Naive thymus-derived CD8-positive, alpha-beta T cell (primary cell): ENCODE measurements at places on chromosomes 11 and 22. TPM values are rescaled to one million over a fixed set of nuclear protein-coding genes. Genes with fewer than 3 reads are reported as not detected.

GRCh38 chr11:12198251-12199222 lies 88.1 kb downstream of the MICAL2 start:
- no peaks in the 10 kb centered on the region for H3K27me3 ChIP-seq
- H3K4me1 ChIP-seq, result peaks cover 61% of the 10 kb centered on the region
- peak overlapping the region; percentile 23 for H3K4me3 ChIP-seq
- H3K27ac ChIP-seq, result peak overlapping the region; percentile 97
- DNase-seq, result no peak
- no peaks in the 10 kb centered on the region for H3K36me3 ChIP-seq

- H3K36me3 ChIP-seq, result no peaks in the 10 kb centered on the region
- H3K27me3 ChIP-seq, result no peaks in the 10 kb centered on the region
- H3K4me1 ChIP-seq, result no peaks in the 10 kb centered on the region
- no peak for DNase-seq
- H3K4me3 ChIP-seq, result no peak overlapping the region
Measured at GRCh38 chr11:94731880-94732601, 36.1 kb upstream of the AMOTL1 start.

DNA sequence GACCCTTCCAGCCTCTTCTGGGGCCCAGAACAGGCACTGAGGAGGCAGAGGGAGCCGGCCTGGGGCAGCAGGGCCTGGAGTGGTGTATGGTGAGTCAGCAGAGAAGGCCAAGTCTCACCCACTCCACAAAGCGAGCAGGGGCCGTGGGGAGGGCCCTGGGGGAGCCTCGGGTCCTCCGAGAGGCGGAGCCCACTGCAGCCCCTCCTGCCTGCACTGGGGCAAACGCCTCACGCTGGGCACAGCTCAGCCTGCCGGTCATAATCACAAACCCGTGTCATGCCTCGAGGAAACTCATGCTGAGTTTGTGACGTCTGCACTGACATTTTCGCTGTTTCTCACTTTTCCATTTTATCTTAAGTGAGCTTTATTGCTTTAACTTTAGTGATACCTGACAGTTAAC lies 38.4 kb downstream of the TOLLIP start:
- H3K27ac ChIP-seq, result no peak overlapping the region
- DNase-seq, result no peak
- no peaks in the 10 kb centered on the region for H3K27me3 ChIP-seq
- no peak overlapping the region for H3K4me3 ChIP-seq

DNA sequence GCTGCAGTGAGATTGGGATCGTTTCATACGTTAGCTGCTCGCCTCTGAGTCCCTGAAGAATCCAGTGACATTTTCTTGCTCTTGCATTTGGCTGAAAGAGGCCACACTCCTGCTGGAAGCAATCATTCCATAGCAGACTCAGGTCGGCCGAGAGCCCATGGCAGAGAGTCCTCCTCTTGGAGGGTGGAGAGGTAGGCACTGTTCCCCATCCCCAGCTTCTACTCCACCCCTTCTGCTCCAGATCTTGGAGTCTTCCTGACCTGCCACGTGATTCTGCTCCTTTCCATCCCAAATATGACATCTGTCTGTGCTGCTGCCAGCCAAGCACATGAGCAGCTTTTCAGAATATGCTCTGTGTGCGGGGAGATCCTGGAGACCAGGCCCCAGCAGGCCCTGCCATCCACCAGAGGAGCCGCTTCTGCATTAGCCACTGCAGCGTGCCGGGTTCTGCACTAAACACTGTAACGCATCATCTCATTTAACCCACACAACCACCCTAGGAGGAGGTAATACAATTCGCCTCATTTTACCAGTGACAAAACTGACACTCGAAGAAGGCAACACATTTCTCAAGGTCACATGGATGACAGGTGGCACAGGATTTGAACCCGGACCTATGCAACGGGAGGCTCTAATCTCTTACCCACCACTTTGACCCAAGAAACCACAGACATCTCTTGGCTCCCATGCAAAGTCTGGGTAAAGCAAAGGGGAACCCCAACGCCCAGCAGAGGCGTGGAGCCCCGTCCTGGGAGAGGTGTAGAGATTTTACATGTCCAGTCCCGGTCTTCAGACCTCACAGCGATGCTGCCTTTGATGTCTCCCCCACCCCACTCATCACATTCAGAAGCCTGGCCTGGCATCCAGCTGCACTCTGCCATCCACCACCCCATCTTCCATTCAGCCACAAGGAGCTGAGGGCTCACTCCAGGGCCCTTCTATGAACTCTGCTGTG lies 78.8 kb downstream of the FEZ1 start:
- no peaks in the 10 kb centered on the region for H3K4me1 ChIP-seq
- H3K27me3 ChIP-seq, result peaks cover under 1% of the 10 kb centered on the region
- DNase-seq, result no peak
- H3K27ac ChIP-seq, result no peak overlapping the region
- no peak overlapping the region for H3K4me3 ChIP-seq

WT1 gene
- not detected for total RNA-seq

CSRP3 gene
- not detected for total RNA-seq

GRCh38 chr11:128711890-128712289 lies 18.0 kb downstream of the FLI1 start:
- H3K4me3 ChIP-seq, result no peak overlapping the region
- H3K4me1 ChIP-seq, result peaks cover 97% of the 10 kb centered on the region
- H3K27ac ChIP-seq, result peak overlapping the region; percentile 86
- H3K27me3 ChIP-seq, result no peaks in the 10 kb centered on the region
- DNase-seq, result no peak

GSTT2B gene
- not detected for total RNA-seq

GRCh38 chr11:82722231-82722630 lies 11.4 kb downstream of the FAM181B start:
- no peaks in the 10 kb centered on the region for H3K4me1 ChIP-seq
- peaks cover 2% of the 10 kb centered on the region for H3K36me3 ChIP-seq
- H3K27ac ChIP-seq, result no peak overlapping the region
- H3K27me3 ChIP-seq, result peaks cover 20% of the 10 kb centered on the region

DNA sequence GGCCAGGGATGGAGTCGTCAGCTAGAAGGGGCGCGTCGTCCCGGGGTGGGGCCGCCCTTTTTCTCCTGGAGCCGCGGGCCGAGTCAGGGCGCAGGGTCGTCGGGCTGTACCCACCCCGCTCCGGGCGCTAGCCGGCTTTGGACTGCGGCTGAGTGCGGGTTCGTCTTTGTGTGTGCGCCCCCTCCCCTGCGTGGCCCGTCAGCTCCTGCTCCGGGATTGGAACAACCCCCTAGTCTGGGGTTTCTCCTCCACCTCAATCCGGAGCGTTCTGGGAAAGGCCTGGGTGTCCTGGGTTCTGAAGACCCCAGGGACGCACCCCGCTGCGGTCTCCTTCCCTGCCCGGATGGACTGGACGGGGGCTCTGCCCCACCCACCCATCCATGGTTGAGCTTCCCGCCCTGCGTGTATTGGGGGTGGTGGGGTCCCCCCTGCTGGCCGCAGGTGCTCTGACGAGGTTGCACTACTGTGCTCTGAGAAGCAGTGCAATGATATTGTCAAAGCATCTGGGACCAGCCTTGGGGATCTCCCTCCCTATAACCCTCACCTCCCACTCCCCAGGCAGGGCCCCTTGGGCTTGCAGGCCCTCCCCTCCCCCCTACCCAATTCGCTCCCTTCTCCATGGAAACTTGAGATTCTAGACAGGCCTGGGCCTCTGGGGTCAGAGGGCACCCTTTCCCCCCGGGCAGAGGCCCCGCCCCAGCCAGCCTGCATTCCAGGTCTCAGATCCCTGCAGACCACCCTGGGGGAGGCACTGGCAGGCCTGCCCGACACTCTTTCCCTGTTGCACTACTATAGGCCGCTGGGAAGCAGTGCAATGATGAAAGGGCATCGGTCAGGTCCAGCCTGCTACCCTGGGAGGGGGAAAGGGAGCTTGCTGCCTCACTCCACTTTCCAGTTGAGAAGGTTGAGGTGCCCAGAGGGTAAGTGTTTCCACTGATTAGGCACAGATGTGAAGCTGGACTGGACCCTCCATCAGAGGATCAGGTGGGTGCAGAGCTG lies 10.7 kb downstream of the SDF2L1 start:
- no peaks in the 10 kb centered on the region for H3K27me3 ChIP-seq
- no peak for DNase-seq
- peak overlapping the region; percentile 52 for H3K4me3 ChIP-seq
- no peak overlapping the region for H3K27ac ChIP-seq
- peaks cover 29% of the 10 kb centered on the region for H3K4me1 ChIP-seq

GRCh38 chr11:79686703-79687419 lies 246.0 kb upstream of the TENM4 start:
- no peak for DNase-seq
- no peak overlapping the region for H3K27ac ChIP-seq
- no peaks in the 10 kb centered on the region for H3K27me3 ChIP-seq
- no peaks in the 10 kb centered on the region for H3K36me3 ChIP-seq

GRCh38 chr11:118916842-118917388 lies 8.8 kb downstream of the BCL9L start:
- peaks cover 48% of the 10 kb centered on the region for H3K4me1 ChIP-seq
- H3K27me3 ChIP-seq, result no peaks in the 10 kb centered on the region
- DNase-seq, result no peak
- H3K27ac ChIP-seq, result peak overlapping the region; percentile 100

OR56A3 gene
- total RNA-seq, result not detected

MMP8 gene
- total RNA-seq, result not detected

CEND1 gene
- not detected for total RNA-seq

GRCh38 chr11:24819006-24819405 lies 322.2 kb downstream of the LUZP2 start:
- no peaks in the 10 kb centered on the region for H3K36me3 ChIP-seq
- DNase-seq, result no peak
- no peak overlapping the region for H3K4me3 ChIP-seq
- no peaks in the 10 kb centered on the region for H3K4me1 ChIP-seq
- no peaks in the 10 kb centered on the region for H3K27me3 ChIP-seq
- no peak overlapping the region for H3K27ac ChIP-seq

DNA sequence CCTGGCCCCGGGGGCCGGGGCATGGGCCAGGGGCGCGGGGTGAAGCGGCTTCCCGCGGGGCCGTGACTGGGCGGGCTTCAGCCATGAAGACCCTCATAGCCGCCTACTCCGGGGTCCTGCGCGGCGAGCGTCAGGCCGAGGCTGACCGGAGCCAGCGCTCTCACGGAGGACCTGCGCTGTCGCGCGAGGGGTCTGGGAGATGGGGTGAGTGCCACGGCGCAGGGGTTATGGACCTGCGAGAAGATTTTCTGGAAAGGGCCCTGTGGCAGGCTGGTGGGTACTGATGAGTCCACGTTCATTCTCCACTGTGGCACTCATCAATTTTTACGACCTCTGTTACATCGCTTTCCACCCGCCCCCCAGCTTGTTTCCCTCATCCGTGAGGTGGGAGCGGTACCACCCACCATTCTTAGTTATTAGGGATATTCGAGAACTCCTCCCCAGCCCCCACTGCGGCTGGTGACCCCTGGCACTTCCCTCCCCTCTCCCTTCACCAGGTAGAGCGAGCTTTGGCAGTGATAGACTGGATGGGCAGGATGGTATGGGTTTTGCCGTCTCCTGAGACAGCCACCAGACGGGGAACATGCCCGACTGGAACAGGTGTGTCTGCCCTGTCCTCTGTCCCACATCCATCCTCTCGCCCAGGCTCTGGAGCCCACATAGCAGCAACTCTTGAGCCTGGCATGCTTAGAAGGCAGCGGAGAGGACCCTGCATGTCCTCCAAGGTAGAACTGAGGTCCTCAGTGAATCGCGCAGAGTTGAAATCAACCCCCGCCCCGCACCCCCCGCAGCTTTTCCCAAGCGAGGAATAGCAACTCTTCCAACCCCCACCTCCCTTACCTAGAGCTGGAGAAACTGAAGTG lies 562 bp downstream of the DGAT2 start:
- no peak for DNase-seq
- no peaks in the 10 kb centered on the region for H3K36me3 ChIP-seq
- no peak overlapping the region for H3K27ac ChIP-seq
- H3K4me1 ChIP-seq, result peaks cover 12% of the 10 kb centered on the region

- H3K4me1 ChIP-seq, result no peaks in the 10 kb centered on the region
- H3K36me3 ChIP-seq, result no peaks in the 10 kb centered on the region
- no peak overlapping the region for H3K27ac ChIP-seq
- H3K27me3 ChIP-seq, result peaks cover 28% of the 10 kb centered on the region
- no peak for DNase-seq
Measured at GRCh38 chr22:27347951-27348350, 453.6 kb downstream of the MN1 start.

- H3K27me3 ChIP-seq, result no peaks in the 10 kb centered on the region
- no peaks in the 10 kb centered on the region for H3K4me1 ChIP-seq
- no peaks in the 10 kb centered on the region for H3K36me3 ChIP-seq
- no peak overlapping the region for H3K27ac ChIP-seq
Measured at GRCh38 chr11:87425391-87425790, 387.7 kb downstream of the TMEM135 start.

TUB gene
- not detected for total RNA-seq
